Stimulated activated CD8-positive, alpha-beta memory T cell treated with anti-CD3 and anti-CD28 coated beads, Interleukin-4, amount 100 ng/mL, for 1 hour (primary cell): ENCODE measurements at places on chromosomes 7 and 10.

- no peak for DNase-seq
These were observed 152.9 kb downstream of the ADAM12 start for GRCh38 chr10:126235091-126235978.

GRCh38 chr7:157299613-157300368, 37.0 kb upstream of the DNAJB6 start:
- DNase-seq = no peak

GRCh38 chr10:10320956-10321355, 696.7 kb upstream of the CELF2 start:
- no peak for DNase-seq

DNA sequence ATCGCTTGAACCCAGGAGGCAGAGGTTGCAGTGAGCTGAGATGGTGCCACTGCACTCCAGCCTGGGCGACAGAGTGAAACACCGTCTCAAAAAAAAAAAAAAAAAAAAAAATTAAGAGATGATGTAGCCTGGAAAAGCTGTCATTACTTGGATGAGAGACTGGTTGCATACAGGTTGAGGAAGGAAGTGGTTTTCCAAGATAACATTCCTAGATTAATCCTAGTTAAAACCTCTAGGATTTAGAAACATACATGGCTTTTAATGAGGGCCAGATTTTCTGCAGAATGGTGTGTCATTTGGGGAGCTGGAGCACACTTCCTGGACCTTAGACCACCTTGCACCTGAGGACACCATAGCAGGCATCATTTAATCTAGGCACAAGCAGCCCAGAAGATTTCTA, 17.8 kb downstream of the VWA2 start:
- no peak for DNase-seq

- DNase-seq = no peak
These were observed 65.4 kb downstream of the FANK1 start for GRCh38 chr10:125961743-125962142.

GRCh38 chr10:129514568-129515451, 47.8 kb downstream of the MGMT start:
- no peak for DNase-seq

- no peak for DNase-seq
These were observed 24.7 kb downstream of the AFAP1L2 start for GRCh38 chr10:114379631-114380041.

- DNase-seq = no peak
These were observed 73.0 kb downstream of the COL26A1 start for GRCh38 chr7:101435461-101436220.

GRCh38 chr7:139294241-139294640, 46.9 kb upstream of the FMC1 start:
- DNase-seq = no peak

DNA sequence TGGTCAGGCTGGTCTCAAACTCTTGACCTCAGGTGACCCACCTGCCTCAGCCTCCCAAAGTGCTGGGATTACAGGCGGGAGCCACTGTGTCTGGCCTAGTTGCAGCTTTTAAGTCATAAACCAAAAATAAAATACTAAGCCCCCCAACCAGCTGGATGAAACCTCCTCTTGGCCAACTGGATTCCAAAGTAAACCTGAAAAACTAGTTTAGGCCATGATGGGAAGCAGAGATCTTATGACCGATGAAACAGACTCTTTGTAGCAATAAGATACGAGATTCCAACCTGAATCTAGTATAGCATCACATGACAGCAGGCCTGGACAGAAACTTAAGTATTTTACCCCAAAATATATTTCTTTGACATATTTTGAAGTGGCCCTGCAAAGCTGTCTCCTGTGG, 9.1 kb upstream of the MCM10 start:
- DNase-seq = no peak

DNA sequence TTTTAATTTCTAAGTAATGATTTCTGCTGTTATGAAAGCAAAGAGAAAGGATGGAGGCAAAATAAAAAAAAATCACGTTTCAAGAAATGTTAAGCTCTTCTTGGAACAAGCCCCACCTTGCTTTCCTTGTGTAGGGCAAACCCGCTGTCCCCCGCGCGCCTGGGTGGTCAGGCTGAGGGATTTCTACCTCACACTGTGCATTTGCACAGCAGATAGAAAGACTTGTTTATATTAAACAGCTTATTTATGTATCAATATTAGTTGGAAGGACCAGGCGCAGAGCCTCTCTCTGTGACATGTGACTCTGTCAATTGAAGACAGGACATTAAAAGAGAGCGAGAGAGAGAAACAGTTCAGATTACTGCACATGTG, 2.4 kb downstream of the ADRB1 start:
- no peak for DNase-seq

DNA sequence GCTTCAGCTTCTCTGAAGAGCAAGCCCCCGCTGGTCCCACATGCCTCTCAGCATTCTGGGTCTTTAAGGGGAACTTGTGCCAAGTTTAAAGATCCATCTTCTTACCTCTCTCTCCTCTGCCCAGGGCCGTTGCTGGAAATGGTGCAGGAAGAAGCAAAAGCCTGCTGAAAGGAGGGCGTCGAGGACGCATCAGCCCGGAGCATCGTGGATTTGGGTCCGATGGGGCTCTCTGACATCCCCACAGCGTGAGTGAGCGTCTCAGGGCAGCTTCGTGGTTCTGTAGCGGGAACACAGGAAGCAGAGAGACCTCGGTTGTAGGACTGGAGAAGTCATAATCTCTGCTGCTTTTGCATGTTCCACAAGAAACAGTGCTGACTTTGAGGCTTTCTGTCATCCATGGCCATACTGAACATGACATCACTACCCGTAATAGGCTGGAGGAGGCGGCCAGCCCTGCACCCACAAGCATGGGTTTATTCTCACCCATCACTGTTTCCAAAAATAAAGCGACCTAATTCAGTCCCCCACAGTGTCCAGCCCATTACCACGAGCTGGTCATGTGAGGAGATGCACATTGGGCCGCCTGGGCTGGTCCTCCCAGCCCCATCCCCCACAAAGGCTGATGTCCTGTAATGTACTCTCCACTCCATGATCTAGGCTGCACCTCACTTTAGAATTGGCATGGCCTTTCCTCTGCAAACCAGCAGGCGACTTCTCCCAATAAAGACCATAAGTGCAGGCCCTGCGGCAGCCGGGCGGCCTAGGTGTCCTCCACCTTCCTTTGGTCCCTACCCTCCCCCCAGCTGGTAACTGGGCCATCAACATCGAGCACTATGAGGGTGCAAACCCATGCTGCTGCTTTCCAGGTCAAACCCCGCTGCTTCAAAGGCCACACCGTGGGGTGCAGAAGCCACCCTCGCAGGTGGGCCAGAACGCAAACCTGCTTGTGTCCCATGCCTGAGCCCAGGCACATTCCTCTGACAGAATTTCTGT, 276.9 kb downstream of the TNS3 start:
- no peak for DNase-seq

DNA sequence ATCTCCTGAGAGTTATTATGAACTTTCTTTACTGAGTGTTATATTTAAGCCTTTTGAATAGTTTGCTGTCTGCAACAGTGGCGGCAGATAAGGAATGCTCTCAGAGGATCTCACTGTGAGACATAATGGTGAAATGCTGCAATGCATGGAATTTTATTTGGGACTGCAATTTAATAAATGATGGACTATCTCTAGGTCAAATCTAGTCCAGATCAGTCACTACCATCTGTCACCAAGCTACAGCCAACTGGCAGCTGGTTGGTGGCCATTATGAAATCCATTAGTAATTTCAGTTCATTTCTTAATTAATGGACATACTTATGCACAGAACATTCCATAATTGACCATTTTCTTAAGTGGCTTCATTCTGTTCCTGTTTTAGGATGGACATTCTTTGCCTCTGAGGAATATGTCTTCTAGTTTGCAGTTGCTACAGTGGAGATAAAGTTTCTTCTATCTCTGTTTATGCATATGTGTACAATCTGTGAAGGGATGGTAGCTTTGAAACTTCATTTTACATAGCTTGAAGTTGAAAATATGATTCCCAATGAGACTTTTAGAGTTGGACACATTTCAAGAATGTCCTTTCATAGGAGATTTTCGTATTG, 586.6 kb downstream of the SUGCT start:
- no peak for DNase-seq

DNA sequence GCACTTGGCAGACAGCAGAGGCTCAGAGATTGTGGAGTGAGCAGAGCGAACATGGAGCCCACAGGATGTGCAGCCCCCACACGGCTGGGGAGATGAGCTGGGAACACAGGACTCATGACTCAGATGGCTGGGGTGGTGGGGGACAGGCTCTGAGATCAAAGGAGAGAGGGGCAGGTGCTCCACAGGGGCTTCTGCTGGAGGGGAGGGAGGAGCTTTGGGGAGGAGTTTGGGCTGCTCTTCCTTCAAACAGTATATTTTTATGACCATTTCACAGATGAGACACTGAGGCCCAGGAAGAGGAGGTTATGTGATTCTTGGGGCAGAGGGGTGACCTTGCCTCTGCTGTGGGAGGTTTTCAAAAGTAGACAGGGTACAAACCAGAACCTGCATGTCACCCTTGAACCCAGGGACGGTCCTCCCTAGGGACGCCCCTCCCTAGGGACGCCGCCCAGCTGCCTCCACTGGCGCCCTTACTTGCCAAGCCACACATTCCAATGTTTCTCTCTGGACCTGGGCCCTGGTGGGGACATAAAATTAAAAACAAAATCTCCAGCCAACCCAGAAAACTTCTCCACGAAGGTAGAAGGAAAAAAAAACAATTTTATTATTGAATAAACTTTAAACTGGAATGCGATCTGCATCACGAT, 981 bp upstream of the CRYGN start:
- DNase-seq = no peak

- no peak for DNase-seq
These were observed 11.5 kb upstream of the GATA3 start for GRCh38 chr10:8042721-8043568.

DNA sequence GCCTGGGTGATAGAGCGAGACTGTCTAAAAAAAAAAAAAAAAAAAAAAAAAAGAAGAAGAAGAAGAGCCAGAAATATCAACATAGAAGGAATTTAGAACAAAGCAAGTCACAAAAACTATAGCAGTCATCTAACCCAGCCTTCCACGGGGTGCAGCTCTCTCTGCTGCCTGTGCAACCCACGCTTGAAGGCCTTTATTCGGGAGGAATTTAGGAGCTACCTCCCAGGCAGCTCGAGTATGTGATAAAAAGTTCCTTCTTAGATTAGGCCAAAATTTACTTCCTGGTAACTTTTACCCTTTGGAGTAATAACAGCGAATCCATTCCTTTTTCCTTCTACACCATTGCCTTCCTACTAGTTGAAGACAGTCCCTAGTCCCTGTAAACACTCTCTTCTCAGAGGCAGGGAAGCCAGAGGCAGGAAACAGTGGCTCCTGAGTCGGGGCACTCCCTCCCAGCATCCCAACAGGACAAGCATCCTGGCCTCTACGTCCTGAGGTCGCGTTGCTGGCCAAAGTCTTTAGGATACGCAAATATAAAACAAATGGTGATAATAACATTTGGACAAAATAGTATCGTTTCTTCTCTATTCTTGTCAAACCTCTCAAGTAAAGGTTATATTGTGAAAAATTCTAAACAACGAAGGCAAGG, 109.3 kb upstream of the KMT2C start:
- DNase-seq = no peak

DNA sequence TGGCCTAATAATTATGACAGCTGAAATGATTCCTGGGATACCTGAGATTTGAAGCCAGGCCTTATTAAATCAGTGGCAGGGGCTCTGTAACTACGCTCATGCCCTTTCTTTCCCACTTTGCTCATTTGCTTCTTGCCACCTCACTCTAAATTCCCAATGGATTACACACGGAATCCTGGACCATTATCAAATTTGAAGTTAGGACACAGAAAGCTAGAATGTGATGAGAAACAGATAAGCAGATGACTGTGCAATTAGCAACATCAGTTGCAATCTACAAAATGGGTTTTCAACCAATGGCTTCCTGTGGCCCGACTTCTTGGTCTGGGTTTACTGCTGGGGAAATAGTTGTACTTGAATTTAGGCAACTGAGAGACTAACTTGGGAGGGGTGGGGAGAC, 374.3 kb downstream of the INHBA start:
- DNase-seq = no peak
